Astrocyte of the spinal cord (primary cell): ENCODE measurements at places on chromosomes 2 and 18.

GRCh38 chr2:240594511-240595380, 8.2 kb downstream of the CAPN10 start:
- DNase-seq, result no peak

GRCh38 chr2:55879976-55880375, 43.6 kb downstream of the EFEMP1 start:
- DNase-seq, result no peak

DNA sequence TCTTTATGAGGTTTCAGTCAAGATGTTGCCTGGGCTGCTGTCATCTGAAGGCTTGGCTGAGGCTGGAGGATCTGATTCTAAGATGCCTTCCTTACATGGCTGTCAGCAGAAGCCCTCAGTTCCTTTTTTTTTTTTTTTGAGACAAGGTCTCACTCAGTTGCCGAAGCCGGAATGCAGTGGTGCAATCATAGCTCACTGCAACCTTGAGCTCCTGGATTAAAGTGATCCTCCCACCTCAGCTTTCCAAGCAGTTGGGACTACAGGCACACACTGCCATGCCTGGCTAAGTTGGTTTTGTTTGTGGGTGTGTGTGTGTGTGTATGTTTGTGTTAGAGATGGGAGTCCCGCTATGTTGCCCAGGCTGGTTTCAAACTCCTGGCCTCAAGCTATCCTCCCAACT, 13.1 kb upstream of the SLC35F5 start:
- no peak for DNase-seq

GRCh38 chr2:138123741-138124140, 159.5 kb downstream of the HNMT start:
- DNase-seq, result no peak

DNA sequence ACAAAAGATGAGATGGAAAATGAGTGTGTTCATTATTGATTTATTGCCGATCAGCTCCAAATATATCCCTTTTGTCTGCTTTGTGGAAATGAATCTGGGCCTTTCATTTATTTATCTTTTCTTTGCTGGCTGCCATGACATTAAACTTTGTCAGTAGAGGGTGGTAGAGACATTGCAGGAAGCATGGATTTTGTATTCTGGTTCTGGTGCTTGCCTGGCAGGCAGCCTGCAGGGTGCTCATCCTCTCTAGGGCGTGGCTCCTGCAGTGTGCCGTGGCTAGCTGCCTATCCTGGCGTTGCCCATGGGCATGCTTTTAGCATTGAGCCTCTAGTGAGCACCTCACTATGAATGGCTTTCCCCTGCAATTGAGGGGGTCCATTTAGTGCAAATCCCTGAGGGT, 593.1 kb downstream of the RNF144A start:
- DNase-seq, result no peak

DNA sequence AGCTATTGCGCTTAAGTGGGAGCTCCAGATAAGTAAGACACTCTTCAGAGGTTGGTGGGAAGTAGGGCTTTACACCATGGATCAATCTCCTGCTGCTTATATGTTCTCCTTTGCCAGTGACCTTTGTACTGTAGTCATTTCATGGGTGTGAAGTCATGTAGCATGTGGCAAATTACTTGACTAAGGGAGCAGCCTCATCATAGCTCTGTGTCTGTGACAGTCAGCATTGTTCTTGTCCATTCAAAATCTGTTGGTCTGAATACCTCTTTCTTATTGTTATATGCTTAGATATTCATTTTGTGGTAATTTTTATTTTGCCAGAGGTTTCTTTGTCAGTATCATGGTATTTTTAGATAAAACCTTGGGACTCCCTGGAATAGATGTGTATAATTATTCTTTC, 18.2 kb downstream of the SLC4A1AP start:
- DNase-seq, result peak; percentile 62

DNA sequence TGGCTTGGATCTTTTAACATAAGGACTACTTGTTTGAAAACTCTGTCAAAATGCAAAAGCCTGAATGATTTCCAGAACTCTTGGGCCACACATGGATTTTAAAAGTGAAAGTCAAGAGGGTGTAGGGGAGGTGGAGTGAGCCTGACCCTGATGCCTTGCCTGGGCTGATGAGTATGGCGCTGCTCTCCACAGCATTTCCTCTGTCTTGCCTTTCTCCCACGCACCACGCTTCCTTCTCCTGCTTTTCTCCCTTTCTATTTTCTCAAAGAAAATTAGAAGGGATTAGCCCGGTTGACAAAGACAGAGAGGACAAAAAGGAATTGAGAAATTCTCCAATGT, 207.0 kb upstream of the CCDC68 start:
- DNase-seq, result no peak

DNA sequence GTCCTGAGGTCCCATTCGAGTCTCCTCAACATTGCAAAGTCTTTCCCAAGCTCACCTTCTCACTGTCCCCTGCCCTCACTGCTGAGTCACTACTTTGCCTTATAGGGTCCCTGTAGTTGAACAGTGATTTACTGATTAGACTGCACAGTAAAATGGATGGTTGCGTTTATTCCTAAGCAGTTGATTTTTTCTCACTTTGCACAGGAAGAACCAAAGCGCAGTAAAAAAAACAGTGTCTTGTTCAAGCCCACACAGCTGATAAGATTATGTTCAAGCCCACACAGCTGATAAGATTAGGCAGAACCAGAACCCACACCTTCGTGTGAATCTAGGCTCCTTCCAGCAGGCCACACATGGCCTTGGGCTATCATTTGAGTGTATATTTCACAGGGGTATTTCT, 215.3 kb upstream of the COPS8 start:
- DNase-seq, result no peak

GRCh38 chr2:68561372-68561771, 82.0 kb upstream of the PROKR1 start:
- DNase-seq, result no peak

DNA sequence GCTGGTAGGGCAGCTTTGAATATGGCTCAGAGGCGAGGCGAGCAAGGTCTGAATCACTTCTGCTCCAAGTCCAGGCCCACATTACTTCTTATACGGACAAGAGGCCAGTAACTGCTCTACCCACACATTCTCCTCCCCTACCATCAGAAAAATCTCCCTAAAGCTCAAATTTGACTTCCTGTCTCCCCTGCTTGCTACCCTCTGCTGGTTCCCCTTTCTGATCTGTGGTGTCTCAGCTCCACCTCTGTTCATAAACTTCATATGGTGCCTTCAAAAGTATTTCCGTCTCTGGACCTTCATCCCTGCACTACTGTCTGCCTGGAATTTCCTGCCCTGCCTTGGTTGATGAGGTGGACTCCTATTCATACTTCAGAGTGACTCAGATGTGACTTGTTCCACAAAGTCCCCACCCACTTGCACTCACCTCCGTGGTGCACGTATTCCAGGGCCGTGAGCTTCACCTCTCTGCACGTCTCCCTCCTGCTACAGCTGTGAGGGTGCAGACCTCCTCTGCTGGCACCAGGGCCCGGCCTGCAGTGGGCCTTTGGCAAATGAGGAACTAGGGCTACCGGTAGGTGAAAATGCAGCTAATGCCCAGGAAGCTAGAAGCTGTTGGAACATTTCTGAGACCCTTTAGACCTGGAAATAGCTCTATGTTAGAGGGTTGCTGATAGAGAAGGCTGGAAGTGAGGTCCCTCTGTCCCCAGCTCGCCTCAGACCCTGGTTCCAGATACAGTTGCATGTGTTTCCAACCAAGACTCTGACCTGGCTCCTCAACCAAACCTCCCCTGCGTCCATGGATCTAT, 24.6 kb upstream of the KCMF1 start:
- peak; percentile 74 for DNase-seq

DNA sequence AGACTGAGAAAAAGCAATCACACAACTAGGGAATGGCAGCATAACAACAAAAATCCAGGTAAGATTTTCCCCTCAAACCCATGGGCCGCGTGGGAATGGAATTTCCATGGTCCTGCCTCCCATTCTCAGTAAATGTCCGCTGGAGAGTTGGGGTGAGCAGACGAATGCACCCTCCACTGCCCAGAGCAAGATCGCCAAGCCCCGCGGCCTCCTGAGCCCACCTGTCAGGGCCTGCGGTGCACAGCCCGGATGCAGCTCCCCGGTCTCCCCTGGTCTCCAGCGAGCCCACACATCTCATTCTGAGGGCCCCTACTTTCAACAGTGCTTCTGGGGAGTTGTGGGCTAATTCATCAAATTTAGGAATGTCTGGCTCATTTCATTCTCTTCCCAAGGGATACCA, 327.4 kb upstream of the HS6ST1 start:
- no peak for DNase-seq

DNA sequence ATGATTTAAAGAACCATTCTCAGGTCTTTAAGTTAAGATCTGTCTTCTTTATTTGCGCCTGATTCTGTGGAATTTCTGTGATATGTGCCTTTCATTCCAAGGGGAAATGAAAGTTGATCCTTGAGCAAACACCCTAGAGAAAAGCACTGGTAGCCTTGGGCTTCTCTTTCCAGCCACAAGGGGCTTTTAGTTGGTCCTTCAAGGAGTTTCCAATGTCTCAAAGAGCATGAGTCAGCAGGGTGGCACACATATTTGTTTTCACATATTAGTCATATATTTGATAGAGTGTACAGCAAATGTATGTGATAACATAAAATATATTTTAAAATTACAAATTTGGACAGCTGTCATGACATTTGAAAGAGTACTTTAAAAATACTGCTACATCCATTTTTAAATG, 339.5 kb downstream of the TXNL1 start:
- peak; percentile 52 for DNase-seq

DNA sequence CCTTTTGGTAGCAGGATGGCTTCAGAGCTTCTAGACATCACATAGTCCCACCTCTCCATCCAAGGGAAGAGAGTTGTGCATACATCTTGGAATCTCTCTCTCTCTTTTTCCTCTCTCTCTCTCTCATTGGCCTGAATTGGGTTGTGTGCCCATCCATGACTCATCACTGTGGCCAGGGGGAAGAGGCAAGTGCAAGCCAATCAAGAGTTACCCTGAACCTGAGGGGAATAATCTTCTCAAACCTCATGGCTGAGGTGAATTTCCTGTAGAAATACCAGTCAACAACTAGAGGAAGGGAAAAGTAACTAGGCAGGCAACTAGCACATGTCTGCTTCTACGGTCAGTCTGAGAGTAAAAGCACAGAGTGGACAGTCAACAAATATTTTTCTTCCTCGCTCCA, 7.3 kb upstream of the CHN1 start:
- no peak for DNase-seq

DNA sequence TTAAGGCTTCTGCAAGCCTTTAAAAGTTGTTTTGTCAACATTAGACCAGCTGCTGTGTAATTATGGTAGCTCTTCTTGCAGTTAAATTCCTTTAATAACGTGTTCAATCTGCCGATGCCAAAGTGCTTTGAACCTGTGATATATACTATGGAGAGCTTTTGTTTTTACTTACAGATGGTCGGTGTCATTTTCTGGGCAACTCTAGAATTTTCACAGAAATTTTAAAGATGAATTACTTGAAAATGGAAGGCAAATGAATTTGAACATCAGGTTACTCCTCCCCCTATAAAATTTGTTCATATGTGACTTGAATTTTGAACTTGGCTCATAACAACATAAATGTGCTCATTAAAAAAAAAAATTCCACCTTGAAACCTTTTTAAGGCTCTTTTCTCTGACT, 23.0 kb downstream of the LYPD6 start:
- DNase-seq, result no peak

- DNase-seq, result no peak
These were observed 137.3 kb downstream of the SETBP1 start for GRCh38 chr18:44817831-44818473.

DNA sequence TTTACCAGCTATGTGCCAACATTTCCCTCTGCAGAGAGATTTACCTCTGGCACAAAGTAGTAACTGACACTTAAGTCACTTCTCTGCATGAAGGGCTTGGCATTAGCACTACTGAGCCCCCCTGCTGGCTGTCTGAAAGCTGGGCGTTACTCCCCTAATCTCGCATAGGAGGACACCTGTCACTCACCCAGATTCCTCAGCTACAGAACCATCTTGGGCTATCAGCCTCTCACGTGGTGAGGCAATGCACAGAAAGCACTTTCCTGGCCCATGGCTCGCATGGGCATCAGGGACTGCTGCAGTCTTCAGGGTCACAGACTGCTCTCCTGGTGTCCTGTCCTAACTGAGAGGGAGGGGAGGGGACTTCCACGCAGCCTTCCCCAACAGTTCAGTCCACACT, 12.0 kb downstream of the SERPINE2 start:
- DNase-seq, result no peak

DNA sequence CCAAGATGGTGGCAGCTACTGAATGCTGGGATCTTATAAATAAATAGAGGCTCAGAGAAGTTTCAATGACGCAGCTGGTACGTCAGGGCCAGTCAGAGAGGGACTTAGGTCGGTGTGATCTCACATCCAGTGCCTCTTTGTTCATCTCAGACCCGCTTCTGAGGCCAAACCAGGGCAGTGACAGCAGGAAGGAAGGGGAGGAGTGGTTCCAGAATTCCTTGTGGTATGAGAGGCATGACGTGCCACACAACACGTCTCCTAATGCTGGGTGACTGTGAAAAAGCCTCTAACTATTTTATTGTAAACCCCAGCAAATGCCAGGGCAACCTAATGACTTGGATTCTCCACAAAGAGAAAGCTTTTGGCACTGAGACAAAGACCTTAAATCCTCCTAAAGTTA, 423.3 kb downstream of the LPIN1 start:
- peak; percentile 89 for DNase-seq

- peak; percentile 93 for DNase-seq
These were observed 102.0 kb downstream of the MAP2 start for GRCh38 chr2:209525834-209526281.

GRCh38 chr2:218992703-218993344, 398 bp downstream of the CRYBA2 start:
- DNase-seq, result no peak

DNA sequence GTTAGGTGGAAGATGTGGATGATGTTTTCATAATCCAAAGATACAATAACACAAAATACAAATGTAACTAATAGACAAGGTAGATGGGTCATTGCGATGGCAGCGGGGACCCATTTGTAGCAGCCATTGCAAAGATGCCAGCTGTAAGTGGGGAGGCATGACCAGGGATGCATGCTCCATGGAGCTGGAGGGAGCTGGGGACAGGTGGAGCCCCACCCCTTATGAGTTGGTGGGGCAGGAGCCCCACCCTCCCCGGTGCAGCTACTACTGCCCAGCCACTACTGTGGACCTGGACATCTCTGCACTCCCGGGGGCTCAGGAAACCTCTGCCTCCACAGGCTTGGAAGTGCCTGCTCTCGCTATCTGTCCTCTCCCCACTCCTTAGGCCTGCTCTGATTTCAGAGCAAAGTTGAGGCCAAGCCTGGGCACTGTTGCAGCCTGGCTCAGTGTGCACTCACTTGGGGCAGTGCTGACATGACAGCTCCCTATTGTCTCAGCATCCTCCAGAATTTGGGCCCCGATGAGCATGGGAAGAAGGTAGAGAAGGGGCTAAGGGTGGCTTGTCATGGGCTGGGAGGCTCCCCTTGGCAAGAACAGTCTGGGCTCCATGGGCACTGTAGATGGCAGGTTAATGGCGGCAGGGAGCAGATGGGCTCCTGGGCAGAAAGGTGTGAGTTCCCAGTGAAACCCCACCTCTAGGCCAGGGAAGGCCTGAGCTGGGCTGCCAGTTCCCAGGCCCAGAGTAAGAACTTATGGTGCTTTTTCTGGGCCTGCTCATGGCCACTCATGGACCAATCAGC, 81.1 kb downstream of the ZNF804A start:
- no peak for DNase-seq
